Posterior cingulate gyrus (tissue), 11 donors: ENCODE measurements at places on chromosomes 7 and 10.

- no peak for DNase-seq
Observed at GRCh38 chr10:96647466-96647865, 60.7 kb upstream of the TM9SF3 start.

DNA sequence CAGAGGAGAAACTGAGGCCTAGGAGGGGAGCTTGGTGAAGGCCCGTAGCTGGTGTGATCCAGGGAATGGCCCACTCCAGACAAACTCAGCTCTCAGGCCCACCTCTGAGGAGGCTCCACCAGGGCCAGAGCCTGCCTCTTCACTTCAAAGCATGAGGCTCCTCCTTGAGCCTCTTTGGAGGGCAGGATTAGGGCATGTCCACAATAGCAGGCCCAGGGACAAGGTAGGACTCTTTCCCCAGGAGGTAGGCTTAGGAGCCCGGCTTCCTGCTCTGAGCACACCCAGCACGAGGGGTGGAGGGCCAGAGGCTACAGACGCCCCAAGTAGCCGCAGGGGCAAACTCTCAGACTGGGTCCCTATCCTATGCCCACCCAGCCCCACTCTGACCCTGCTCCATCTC lies 164.6 kb upstream of the ZMIZ1 start:
- DNase-seq, result no peak

GRCh38 chr10:112785089-112785488 lies 165.0 kb upstream of the TCF7L2 start:
- no peak for DNase-seq

- no peak for DNase-seq
Observed at GRCh38 chr7:124084024-124084423, 51.2 kb upstream of the TMEM229A start.

DNA sequence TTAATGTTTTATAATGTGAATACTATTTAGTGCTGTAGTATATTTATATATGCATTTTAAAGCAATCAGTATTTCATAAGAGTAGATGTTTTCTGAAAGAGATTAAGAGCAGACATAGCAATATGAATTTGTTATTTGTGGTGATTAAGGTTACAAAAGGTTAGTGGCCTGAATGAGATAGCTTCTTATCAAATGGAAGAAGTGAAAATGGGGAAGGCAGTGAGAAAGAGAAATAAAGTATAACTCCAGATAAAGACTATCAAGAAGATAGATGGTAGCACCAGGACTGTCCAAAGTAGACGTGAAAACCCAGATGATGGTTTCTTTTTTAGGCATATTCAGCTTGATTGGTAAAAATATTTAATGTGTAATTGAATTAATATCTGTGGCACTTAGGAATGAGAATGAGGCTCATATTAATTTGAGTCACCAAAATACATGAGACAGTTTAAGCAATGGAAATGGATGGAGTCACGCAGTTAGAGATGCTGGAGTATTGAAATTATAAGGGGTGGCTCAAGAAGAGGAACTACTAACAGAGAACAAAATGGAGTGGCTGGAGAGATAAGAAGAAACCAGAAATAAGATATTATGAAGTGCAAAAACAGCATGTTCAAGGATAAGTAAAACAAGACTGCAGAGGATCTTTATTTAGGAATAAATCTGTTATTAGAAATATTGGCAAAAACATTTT lies 288.0 kb upstream of the SEMA3C start:
- DNase-seq, result no peak

- no peak for DNase-seq
Observed at GRCh38 chr7:71716690-71717089, 584.7 kb downstream of the GALNT17 start.

DNA sequence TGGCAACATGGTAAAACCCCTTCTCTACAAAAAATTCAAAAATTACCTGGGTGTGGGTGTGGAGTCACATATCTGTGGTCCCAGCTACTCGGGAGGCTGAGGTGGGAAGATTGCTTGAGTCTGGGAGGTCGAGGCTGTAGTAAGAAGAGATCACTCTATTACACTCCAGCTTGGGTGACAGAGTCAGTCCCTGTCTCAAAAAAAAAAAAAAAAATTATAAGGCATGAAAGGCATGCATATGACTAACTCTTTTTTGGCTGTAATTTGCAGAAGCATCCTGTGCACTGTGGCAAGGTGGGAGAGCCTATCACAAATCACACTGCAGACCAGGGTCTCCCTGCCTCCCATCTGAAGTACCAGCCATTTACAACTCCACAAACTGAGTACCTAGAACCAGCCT lies 14.1 kb upstream of the MYPN start:
- DNase-seq, result no peak

- no peak for DNase-seq
Observed at GRCh38 chr7:40205992-40206391, 71.2 kb downstream of the SUGCT start.

DNA sequence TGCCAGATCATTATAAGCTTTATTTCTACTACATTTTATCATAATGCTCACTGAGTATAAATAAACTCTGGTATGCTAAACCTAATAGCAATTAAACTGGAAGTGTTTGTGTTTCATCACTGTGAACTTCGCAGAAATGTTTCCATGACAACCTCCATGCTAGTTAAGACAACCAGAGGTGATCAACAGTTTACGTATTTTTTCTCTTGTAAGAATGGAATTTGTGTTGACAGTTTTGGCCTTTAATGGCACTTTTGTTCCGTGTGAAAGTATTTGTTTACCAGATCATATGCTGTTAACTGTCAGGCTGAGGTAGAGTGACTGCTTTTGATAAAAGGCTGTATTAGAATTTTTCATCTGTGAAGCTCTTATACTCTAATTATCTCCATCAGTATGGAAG lies 212.1 kb upstream of the PPP1R3A start:
- no peak for DNase-seq

DNA sequence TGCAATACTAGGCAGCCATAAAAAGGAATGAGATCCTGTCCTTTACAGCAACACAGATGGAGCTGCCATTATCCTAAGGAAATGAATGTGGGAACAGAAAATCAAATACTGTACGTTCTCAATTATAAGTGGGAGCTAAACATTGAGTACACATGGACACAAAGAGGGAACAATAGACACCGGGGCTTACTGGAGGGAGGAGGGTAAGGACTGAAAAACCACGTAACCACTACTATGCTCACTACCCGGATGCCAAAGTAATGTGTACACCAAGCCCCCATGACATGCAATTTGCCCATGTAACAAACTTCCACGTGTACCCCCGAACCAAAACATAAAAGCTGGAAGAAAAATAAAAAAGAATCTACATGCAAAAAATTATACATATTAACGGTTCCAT lies 587.0 kb downstream of the PARD3 start:
- no peak for DNase-seq

- no peak for DNase-seq
Observed at GRCh38 chr7:155591055-155591775, 44.9 kb upstream of the CNPY1 start.

GRCh38 chr7:137820677-137821420 lies 25.9 kb downstream of the DGKI start:
- DNase-seq, result no peak

DNA sequence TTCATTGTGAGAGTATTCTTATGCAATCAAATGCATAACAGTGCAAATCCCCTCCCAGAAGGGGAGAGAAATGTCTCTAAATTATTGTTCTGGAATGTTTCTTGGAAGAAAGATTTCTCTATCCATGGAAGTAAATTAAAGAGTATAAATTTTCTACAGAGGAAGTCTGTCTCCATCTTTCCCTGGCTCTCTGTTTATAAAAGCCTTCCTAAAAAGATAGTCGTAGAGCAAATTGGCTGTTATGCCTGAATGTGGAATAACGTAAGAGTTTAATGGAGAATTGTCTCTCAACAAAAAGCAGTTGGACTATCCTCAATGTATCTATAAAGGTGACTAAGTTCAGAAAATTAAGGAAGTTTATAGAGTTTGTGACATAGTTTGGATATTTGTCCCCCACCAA lies 76.3 kb downstream of the GNAT3 start:
- DNase-seq, result no peak

- no peak for DNase-seq
Observed at GRCh38 chr7:39102234-39102633, 124.5 kb downstream of the POU6F2 start.

GRCh38 chr10:95328013-95328412 lies 37.2 kb upstream of the PDLIM1 start:
- DNase-seq, result no peak

- DNase-seq, result no peak
Observed at GRCh38 chr10:105328503-105329133, 687.5 kb downstream of the SORCS3 start.

DNA sequence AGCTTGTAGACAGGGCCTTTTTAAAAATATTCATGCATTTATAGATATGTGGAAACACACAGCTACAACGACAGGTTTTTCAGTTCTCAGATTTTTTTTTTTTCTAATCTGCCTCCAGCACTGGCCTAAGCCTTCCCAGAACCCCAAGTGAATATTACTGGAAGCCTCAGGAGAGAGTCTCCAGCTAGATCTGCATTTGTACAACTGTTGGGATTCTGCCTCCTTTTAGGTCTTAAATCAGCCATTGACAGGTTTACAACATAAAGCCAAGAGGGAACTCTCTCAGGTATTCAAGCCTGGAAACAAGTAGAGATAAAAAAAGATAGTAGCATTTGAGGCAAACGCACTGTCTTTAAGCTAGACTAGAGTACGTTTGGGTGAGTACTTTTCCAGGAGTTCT lies 275.8 kb downstream of the ANKRD30A start:
- no peak for DNase-seq

DNA sequence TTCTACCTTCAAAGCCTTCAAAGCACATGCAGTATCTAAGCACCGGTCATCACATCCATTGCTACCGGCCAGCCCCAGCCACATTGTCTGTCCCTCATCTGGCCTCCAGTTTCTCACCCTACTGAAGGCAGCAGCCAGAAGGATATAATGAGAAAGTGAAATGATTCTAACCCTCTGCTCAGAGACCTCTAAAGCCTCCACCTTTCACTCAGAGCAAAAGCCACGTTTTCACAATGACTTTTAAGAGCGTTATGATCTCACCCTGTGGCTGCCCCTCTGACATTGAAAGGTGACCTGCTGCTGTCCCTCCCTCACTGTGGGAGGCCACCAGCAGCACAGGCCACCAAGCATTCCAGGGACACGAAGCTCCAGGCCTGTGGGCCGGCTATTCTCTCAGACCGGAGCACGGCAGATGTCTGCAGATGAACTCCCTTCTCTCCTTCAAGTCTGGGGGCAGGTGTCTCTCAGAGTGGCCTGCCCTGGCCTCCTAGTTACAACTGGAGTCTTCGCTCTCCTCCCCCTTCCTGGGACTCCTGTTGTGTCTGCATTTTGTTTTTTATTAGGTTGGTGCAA lies 94.9 kb upstream of the EEPD1 start:
- DNase-seq, result no peak

DNA sequence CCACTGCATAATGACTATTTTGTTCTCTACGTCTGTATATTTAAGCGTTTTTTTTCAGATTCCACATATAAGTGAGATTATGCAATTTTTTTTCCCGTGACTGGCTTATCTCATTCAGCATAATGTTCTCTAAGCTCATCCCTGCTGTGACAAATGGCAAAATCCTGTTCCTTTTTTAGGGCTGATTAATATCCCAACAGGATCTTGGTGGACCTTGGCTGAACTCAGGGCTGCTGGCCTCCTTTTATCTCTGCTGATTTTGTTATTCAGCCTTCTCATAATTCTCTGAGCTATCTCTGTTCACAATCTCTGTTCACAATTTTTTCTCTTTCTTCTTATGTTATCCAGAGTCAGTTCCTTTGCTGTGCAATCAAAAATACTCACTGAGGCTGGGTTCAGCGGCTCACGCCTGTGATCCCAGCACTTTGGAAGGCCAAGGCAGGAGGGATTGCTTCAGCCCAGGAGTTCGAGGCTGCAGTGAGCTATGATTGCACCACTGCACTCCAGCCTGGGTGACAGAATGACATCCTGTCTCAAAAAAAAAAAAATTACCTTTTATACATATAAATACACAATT lies 1035.9 kb upstream of the AUTS2 start:
- no peak for DNase-seq

- DNase-seq, result no peak
Observed at GRCh38 chr10:66586897-66587679, 338.7 kb upstream of the LRRTM3 start.

DNA sequence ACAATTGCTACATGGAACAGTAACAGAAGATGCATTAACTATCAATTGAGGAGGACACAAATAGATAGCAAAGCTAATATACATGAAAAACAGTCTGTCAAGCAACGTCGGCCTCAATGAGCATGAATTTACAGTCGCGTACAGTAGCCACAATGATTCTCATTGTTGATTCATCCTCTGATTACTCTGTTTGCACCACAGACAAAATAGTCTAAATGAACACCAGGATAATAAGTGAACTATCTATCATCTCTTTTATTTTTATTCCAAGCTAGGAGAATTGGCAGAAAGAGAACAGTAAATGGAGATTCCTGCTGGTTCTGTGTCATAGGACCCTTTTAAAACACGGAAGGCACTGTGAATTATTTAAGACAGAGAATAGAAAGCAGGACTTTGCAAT lies 108.5 kb downstream of the EVX1 start:
- no peak for DNase-seq

- DNase-seq, result no peak
Observed at GRCh38 chr7:27759491-27759890, 19.5 kb downstream of the TAX1BP1 start.

DNA sequence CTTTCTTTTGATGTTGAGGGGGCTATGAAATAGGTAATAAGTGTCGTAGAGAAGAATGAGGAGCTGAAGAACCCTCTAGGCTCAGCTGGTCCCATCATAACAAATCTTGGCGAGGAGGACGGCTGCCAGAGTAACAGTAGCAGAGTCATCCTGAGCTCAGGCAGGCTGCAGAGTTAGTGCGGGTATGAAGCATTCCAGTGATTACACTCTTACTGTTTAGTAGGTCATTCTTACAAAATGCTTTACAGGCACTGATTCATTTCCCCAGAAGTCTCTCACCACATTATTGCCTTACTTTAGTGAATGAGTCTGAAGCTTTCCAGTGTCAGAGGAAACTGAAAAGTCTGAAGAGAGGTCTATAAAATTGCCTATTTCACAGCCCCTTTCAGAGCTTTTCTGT lies 43.9 kb upstream of the GPR158 start:
- no peak for DNase-seq

- DNase-seq, result no peak
Observed at GRCh38 chr7:29865526-29865925, 59.2 kb downstream of the WIPF3 start.

- DNase-seq, result no peak
Observed at GRCh38 chr7:47513741-47514241, 68.1 kb downstream of the TNS3 start.

DNA sequence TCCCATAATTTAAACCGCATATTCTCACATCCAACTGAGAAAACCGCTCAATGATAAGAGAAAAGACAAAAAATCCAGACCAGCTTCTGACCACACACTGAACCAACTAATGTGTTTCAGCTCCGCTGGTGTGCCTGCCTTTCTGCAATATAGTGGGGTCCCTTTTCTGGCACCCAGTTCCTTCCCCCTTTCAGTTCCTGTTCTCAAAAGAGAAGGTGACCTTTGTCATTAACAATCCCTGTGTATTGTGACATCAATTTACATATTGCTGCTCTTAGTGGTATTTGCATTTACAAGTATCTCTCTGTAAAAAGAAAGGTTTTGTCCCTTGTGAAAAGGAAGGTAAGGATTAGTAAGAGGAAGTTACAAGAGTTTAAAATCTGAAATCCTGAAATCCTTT lies 1.4 kb downstream of the PPP1R17 start:
- no peak for DNase-seq

GRCh38 chr7:35029311-35029710 lies 8.0 kb downstream of the DPY19L1 start:
- DNase-seq, result no peak
